CD8-positive, alpha-beta memory T cell (primary cell): ENCODE measurements at places on chromosomes 6 and 20. TPM values are rescaled to one million over a fixed set of nuclear protein-coding genes. Genes with fewer than 3 reads are reported as not detected.

DNA sequence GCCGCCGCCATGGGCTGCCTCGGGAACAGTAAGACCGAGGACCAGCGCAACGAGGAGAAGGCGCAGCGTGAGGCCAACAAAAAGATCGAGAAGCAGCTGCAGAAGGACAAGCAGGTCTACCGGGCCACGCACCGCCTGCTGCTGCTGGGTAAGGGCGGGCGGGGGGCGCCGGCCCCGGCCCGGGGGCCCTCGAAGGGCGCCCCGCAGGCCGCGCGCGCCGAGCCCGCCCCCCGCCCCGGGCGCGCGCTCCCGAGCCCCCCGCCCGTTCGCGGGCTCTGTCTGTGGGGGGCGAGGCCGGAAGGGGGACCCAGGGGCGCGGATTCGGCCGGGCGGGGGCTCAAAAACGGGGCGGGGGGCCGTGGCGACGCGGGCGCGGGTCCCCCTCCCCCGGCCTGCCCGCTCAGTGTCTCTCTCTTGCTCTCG lies 39.2 kb downstream of the GNAS start:
- DNase-seq: peak; percentile 34
- peak overlapping the region; percentile 89 for H3K27ac ChIP-seq
- H3K4me1 ChIP-seq: peaks cover 36% of the 10 kb centered on the region
- H3K4me3 ChIP-seq: peak overlapping the region; percentile 70

DNA sequence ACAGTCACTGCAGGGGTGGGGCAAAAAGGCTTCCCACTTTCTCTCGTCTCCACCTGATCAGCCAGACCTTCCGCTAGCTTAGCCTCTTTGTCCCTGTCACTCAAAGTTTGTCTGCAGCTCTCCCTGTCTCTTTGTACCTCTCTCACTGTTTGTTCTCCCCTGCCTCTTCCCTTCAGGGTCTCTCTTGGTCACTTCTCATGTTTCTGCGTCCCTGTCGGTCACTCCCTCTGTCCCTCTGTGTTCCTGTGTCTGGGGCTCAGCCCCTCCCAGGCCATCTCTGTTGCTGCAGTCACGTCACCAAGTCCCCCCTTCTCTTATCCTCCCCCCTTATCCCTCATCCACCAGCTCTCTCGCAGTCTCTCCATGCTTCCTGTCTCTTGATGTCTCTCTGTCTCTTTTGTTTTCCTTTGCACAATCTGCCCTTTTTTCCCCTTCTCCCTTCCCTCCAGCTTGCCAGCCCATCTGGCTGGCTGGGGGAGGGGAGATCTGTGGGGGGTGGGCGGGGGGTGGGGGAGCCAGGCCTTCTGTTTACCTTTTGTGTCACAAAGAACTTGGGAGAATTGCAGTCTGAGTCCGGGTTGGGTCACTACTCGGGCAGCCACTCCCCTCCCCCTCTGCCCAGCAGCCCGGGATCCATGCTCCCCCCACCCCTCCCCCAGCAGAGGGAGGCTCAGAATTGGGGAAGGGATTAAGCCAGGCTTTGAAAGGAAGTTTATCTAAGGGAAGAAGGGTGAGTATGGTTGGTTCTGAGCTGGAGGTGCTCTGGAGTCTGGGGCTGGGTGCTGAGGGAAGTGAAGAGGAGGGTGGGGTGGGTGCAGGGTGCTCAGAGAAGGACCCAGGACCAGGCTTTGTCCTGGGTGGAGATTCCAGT lies 32.3 kb downstream of the FOXP4 start:
- no peak overlapping the region for H3K4me3 ChIP-seq
- no peaks in the 10 kb centered on the region for H3K27me3 ChIP-seq
- no peaks in the 10 kb centered on the region for H3K36me3 ChIP-seq
- H3K4me1 ChIP-seq: no peaks in the 10 kb centered on the region

GRCh38 chr6:122853259-122853995 lies 64.4 kb downstream of the SMPDL3A start:
- H3K27me3 ChIP-seq: no peaks in the 10 kb centered on the region
- no peaks in the 10 kb centered on the region for H3K4me1 ChIP-seq
- H3K27ac ChIP-seq: no peak overlapping the region
- H3K4me3 ChIP-seq: no peak overlapping the region
- no peaks in the 10 kb centered on the region for H3K36me3 ChIP-seq

- no peaks in the 10 kb centered on the region for H3K27me3 ChIP-seq
- DNase-seq: no peak
- no peak overlapping the region for H3K4me3 ChIP-seq
- no peaks in the 10 kb centered on the region for H3K36me3 ChIP-seq
Measured at GRCh38 chr6:101000341-101000740, 119.2 kb upstream of the ASCC3 start.

GRCh38 chr6:108944071-108944470 lies 95.8 kb downstream of the ARMC2 start:
- no peaks in the 10 kb centered on the region for H3K27me3 ChIP-seq
- H3K4me3 ChIP-seq: no peak overlapping the region
- no peak for DNase-seq
- no peaks in the 10 kb centered on the region for H3K36me3 ChIP-seq
- peaks cover 34% of the 10 kb centered on the region for H3K4me1 ChIP-seq

GRCh38 chr6:18207438-18207837 lies 52.2 kb downstream of the KDM1B start:
- no peaks in the 10 kb centered on the region for H3K27me3 ChIP-seq
- H3K4me1 ChIP-seq: no peaks in the 10 kb centered on the region
- DNase-seq: no peak

- no peak overlapping the region for H3K4me3 ChIP-seq
- DNase-seq: no peak
- H3K27ac ChIP-seq: no peak overlapping the region
- no peaks in the 10 kb centered on the region for H3K36me3 ChIP-seq
- peaks cover 5% of the 10 kb centered on the region for H3K4me1 ChIP-seq
Measured at GRCh38 chr6:143507358-143508145, 4.0 kb downstream of the FUCA2 start.

DNA sequence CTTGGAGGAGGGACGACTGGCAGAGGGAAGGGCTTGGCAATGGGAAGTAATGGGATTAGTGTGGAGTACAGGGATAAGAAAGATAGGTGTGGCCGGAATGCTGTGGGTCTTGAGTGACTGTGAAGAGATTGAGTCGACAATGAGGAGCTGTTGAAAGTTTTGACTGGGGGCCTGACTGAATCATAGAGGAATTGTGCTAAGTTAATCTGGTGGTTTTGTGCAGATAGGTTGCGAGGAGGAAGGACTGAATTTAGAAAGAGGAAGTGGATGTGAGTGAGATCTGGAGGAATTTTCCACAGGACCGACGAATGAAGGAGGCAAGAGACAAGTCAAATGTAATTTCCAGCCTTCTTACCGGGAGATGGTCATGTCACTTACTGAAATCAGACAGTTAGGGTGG lies 143.9 kb upstream of the RALGAPA2 start:
- H3K4me1 ChIP-seq: no peaks in the 10 kb centered on the region
- no peak overlapping the region for H3K4me3 ChIP-seq
- no peak for DNase-seq
- no peaks in the 10 kb centered on the region for H3K36me3 ChIP-seq
- H3K27ac ChIP-seq: no peak overlapping the region

GRCh38 chr20:17628101-17628841 lies 53.8 kb downstream of the RRBP1 start:
- H3K4me1 ChIP-seq: no peaks in the 10 kb centered on the region
- DNase-seq: no peak
- no peak overlapping the region for H3K27ac ChIP-seq
- no peaks in the 10 kb centered on the region for H3K27me3 ChIP-seq

- H3K4me1 ChIP-seq: no peaks in the 10 kb centered on the region
- no peaks in the 10 kb centered on the region for H3K27me3 ChIP-seq
- no peak overlapping the region for H3K4me3 ChIP-seq
- no peak overlapping the region for H3K27ac ChIP-seq
- DNase-seq: no peak
Measured at GRCh38 chr20:22796469-22797077, 212.2 kb upstream of the FOXA2 start.

- H3K27ac ChIP-seq: no peak overlapping the region
- no peak overlapping the region for H3K4me3 ChIP-seq
Measured at GRCh38 chr20:33999025-33999649, 5.4 kb downstream of the RALY start.

DNA sequence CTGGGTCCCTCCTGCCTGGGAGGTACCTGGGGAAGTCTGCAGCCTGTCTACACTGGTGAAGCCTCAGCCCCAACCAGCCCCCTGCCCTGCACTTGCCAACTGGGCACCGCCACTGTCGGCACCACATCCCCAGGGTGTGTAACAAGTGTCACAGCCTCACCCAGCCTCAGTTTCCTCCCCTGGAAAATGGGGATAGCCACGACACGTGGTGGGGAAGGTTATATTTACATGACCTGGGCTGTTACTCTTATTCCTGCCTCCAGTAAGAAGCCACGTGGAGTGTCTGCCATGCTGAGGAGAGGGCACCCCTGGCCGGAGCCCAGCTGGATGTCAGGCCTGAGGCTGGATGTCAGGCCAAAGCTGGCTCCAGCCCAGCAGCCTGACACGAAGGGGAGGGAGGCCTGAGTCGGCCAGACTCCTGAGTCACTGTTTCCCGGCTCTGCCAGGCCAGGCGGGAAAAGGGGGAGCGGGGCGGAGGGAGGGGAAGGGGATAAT lies 44.9 kb downstream of the SNAI1 start:
- no peak overlapping the region for H3K4me3 ChIP-seq
- no peaks in the 10 kb centered on the region for H3K27me3 ChIP-seq
- H3K36me3 ChIP-seq: no peaks in the 10 kb centered on the region
- no peaks in the 10 kb centered on the region for H3K4me1 ChIP-seq

GRCh38 chr6:20757761-20758160 lies 223.5 kb downstream of the CDKAL1 start:
- H3K27ac ChIP-seq: no peak overlapping the region
- H3K4me1 ChIP-seq: no peaks in the 10 kb centered on the region
- no peaks in the 10 kb centered on the region for H3K36me3 ChIP-seq
- H3K27me3 ChIP-seq: no peaks in the 10 kb centered on the region
- no peak for DNase-seq
- H3K4me3 ChIP-seq: no peak overlapping the region

DNA sequence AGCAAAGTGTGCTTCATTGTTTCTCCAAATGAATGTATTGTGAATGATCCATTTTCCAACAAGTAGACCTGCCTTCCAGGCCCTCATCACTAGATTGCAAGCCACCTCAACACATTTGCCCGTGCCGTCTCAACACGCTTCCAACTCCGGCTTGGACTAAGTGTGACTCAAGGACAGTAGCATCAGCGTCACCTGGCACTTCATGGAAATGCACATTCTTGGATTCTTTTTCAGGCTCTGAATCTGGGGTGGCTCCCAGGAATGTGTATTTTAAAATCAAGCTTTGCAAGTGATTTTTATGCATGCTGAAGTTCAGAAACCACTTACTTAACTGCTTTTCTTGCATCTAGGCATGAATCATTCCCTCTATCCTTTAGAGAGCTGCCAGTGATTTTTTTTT lies 129.6 kb upstream of the EEF1E1 start:
- H3K27ac ChIP-seq: no peak overlapping the region
- H3K27me3 ChIP-seq: no peaks in the 10 kb centered on the region
- no peak overlapping the region for H3K4me3 ChIP-seq
- DNase-seq: no peak

GRCh38 chr6:158756126-158756525 lies 63.0 kb downstream of the EZR start:
- H3K4me1 ChIP-seq: no peaks in the 10 kb centered on the region
- no peaks in the 10 kb centered on the region for H3K27me3 ChIP-seq
- no peak overlapping the region for H3K4me3 ChIP-seq
- no peak for DNase-seq
- H3K27ac ChIP-seq: no peak overlapping the region
- H3K36me3 ChIP-seq: peaks cover 8% of the 10 kb centered on the region

GRCh38 chr6:81589465-81590313 lies 162.8 kb downstream of the TENT5A start:
- H3K36me3 ChIP-seq: no peaks in the 10 kb centered on the region
- no peak for DNase-seq
- no peak overlapping the region for H3K27ac ChIP-seq
- no peaks in the 10 kb centered on the region for H3K4me1 ChIP-seq
- no peaks in the 10 kb centered on the region for H3K27me3 ChIP-seq
- H3K4me3 ChIP-seq: no peak overlapping the region

DNA sequence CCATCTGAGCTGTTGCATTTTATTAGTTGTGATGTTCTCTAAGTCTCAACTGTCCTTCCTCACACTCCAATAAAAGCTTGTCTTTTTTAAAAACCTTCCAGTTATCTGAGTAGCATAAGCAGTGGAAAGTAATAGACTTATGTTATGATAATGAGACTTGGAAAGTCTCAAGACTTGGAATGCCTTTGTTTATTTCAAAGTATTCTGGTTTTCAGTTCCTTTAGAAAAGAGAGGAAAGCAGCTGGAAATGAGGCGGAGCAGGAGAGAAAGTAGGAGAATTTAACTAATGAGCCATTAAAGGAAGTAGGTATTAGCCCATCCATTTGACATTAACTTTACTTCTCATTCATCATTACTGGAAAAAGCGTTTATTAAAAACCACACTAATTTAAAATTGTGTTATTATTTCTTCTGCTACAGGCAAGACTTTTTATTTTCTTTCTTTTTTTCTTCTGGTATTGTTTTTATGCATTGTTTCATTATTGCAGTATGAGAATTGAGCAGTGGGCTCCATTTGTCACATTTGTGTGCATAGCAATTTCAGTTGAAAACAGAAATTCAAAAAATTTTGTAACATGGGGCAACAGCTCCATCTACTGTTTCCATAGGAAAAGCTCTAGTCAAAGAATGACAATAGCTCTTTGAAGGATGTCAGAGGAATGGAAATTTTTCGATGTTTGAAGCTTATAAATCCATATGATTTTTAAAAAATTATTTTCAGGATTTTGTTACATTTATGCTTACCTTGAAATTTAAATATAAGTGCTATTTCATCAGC lies 194.8 kb downstream of the COL9A1 start:
- no peak for DNase-seq
- H3K27ac ChIP-seq: no peak overlapping the region
- H3K4me1 ChIP-seq: no peaks in the 10 kb centered on the region
- H3K4me3 ChIP-seq: no peak overlapping the region

DNA sequence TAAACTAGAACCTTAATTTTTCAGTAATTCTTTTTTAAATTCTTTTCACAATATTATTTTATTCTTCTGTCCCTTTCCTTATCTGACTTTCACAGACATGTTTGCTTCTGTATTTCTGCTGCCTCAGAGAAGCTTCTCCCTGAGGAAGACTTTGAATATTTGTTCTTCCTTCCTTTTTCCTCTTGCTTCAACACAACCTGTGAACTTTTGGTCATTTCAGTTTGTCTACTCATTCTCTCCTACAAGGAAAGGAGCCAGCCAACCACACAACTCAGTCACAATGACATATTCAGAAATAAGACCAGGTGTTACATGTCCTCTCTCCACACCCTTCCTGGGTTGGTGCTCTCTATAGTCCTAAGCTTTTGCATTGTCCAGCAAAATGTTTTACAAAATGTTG lies 310.4 kb downstream of the TFAP2B start:
- no peak overlapping the region for H3K4me3 ChIP-seq
- no peaks in the 10 kb centered on the region for H3K36me3 ChIP-seq
- H3K27ac ChIP-seq: peak overlapping the region; percentile 16
- no peaks in the 10 kb centered on the region for H3K4me1 ChIP-seq

- H3K4me1 ChIP-seq: peaks cover 12% of the 10 kb centered on the region
- no peak overlapping the region for H3K4me3 ChIP-seq
- no peaks in the 10 kb centered on the region for H3K36me3 ChIP-seq
- H3K27me3 ChIP-seq: no peaks in the 10 kb centered on the region
- DNase-seq: no peak
- no peak overlapping the region for H3K27ac ChIP-seq
Measured at GRCh38 chr20:19936466-19937200, 80.5 kb upstream of the NAA20 start.

GRCh38 chr6:76490456-76490855 lies 418.0 kb upstream of the IMPG1 start:
- H3K27me3 ChIP-seq: no peaks in the 10 kb centered on the region
- no peak overlapping the region for H3K27ac ChIP-seq
- H3K36me3 ChIP-seq: no peaks in the 10 kb centered on the region
- no peaks in the 10 kb centered on the region for H3K4me1 ChIP-seq
- H3K4me3 ChIP-seq: no peak overlapping the region

Gene RAET1L
- total RNA-seq: not detected

Gene UNC5CL
- total RNA-seq: 1.1 TPM

Gene C20orf202
- not detected for total RNA-seq

Gene L3MBTL3
- total RNA-seq: 10.2 TPM

Gene LY6G5B
- total RNA-seq: 21.2 TPM

Gene GINS1
- 31.2 TPM for total RNA-seq

Gene BTN1A1
- total RNA-seq: not detected

Gene BTNL2
- total RNA-seq: not detected
